AG09319 (cell line): ENCODE measurements at places on chromosomes 6 and 20.

- DNase-seq = no peak
Measured at GRCh38 chr20:15767586-15767985, 805.7 kb downstream of the KIF16B start.

DNA sequence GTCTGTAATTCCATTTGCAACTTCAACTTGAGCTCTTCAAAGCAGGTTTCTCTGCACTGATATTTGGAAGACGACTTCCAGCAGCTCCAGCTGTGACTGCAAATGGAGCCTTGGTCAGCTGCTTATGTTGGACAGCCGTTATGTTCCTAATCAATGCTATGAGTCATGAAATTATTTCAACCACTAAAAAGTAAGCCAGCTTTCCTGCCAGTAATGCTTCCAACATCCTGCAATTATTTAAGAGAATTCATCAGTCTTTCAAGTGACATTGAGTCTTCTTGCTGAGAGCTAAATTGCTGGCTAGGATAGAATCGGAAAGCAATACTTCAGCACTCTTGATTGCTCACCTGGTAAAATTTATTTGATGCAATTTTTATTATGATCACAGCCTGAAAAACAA, 375.7 kb downstream of the MMUT start:
- no peak for DNase-seq

DNA sequence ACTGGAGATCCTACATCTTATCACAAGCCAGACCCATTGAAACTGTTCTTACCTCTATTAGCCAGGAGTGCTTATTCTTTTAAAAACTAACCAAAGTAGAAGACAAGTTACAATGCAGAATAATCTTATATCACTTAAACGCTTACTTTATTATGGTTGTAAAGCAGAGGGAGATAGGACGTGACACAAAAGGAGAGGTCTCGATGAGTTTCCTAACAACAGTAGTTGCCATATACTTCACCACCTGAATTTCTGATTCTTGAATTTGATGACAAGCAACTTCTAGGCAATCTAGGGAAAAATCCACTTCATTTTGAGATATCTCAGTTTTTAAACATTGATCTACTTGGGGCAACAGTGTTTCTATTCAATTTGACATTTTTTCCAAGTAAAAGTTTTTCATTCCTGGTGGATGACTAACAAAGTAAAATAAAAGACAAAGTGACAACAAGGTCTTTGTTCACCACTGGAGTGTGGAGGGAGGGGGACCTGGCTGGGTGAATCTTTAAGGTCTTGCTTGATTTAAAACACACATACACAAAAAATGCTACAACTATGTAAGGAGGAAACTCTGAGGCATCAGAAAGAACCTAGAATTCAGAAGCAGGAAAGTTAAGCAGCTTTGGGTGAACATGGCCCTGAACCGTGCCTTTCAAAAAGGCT, 110.9 kb downstream of the SMLR1 start:
- DNase-seq = no peak

DNA sequence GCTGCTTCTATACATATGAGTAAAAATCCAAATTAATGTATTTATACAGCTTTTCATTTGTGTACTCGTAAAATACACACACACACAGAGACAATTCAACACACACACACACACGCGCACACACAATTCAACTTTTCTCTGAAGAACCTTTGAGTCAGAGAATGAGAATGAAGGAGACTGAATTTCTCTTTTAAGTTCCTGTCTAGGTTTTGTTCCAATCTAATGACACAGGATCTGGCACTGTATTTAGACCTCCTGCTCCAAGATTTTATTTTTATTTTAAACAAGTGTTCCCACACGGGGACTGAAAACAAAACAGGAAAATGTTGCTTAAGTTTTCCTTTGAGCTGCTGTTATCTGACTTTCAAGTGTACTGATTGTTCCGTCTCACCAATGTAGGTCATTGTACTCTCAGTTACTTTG, 250.8 kb downstream of the LAMA2 start:
- DNase-seq = no peak

DNA sequence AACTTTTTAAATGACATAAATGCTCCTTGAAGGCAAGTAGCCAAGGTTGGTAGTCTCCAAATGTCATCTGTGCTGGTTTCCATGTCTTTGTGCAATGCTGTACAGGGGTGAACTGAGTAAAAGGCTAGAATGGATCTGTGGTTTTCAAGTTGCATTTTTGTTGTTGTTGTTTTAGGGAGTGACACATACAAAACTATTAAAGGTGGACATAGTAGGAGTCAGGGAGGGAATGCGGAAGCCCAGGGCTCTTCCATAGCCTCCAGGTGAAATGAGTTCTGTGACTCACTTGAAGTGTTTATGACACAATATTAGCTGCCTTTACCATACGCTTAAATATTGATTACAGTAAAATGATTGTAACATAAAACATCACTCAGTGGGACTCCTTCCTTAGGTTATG, 22.5 kb upstream of the QKI start:
- DNase-seq = no peak

- no peak for DNase-seq
Measured at GRCh38 chr6:121984956-121985355, 414.5 kb upstream of the HSF2 start.

- no peak for DNase-seq
Measured at GRCh38 chr6:44920952-44921491, 407.1 kb upstream of the RUNX2 start.

GRCh38 chr6:150361876-150362275, 6.9 kb upstream of the IYD start:
- no peak for DNase-seq

DNA sequence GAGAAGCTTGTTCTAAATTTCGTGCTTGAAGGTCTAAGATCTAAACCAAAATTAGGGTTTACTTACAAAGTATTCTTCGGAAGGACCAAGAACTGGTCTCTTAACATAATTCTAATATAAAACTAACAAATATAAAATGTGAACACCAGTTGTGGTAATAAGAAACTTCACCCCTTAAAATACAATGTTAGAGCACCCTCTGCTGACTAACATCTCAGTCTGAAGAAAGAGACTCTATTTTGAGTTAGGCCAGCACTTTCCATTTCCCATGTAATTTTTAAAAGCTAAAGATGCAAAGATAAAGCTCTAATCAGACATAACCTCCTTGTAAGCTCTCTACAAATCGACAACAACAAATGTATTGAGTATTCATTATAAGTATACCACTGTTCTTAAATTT, 24.6 kb downstream of the ATG5 start:
- DNase-seq = peak; percentile 31

DNA sequence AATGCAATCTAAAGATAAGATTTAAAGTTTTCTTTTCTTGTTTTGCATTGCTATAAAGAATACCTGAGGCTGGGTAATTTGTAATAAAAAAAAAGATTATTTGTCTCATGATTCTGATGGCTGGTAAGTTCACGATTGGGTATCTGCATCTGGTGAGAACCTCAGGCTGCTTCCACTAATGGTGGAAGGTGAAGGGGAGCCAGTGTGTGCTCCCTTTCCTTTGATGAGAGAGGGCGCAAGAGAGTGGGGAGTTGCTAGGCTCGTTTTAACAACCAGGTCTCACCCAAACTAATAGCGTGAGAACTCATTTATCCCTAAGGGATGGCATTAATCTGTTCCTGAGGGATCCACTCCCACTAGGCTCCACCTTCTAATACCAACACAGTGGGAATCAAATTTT, 353.2 kb downstream of the BTBD3 start:
- DNase-seq = no peak

- DNase-seq = no peak
Measured at GRCh38 chr6:34181908-34182307, 36.0 kb upstream of the GRM4 start.

DNA sequence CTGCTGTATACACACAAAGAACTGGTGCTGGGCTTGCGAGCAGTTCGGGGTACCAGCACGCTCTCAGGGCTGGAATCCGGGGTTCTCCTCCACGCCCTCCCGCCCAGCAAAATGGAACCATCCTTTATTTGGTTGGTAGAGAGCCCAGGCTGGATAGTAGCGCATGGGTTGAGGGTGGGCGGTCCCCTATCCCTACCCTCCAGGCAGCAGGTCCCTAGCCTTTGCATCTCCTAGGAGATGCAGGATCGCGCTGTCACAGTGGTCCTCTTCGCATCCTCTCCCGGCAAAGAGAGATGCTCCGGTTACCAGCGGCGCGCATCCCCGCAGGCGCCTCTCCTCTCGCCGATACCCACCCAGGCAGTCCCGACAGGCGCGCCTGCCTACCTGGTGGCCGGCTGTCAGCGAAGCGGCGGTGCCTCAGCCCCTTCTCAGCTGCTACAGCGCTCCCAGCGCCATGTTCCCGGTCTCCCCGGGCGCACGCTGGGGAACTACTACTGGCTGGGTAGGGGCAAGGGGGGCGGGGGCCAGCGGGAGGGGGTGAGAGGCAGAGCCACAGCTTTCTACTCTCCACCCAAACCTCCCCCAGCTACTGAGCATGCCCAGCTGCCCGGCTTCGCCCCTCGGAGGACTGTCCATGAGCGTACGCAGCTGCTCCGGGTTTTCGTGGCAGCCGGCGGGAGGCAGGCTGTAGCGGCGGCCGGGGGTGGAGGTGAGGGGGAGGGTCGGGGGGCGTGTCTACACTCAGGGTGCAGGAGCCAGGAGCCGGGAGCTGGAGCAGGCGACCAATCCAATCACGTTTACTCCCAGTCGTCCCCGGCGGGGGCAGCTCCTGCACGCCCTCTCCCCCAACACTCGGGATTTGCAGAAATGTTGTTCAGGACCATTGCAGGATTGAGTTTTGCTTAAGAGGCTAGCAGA, at the start of gene PAK5:
Gene PAK5, minus strand, starts transcription at position 699 of the 918 bp plus-strand sequence. CDS start 194,748 bp downstream, outside the sequence.
- no peak for DNase-seq

DNA sequence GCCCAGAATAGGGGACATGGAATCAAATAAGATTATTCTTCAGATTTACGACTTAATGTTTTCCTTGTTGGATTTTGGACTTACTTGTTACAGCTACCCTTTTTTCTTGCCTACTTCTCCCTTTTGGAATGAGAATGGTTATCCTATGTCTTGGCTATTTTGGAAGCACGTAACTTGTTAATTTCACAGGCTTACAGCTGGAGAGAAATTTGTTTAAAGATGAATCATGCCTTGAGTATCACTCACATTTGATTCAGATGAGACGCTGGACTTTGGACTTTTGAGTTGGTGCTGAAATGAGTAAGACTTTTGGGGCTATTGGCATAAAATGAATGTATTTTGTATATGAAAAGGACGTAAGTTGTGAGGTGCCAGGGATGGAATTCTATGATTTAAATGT, 83.3 kb downstream of the SMPDL3A start:
- DNase-seq = no peak

DNA sequence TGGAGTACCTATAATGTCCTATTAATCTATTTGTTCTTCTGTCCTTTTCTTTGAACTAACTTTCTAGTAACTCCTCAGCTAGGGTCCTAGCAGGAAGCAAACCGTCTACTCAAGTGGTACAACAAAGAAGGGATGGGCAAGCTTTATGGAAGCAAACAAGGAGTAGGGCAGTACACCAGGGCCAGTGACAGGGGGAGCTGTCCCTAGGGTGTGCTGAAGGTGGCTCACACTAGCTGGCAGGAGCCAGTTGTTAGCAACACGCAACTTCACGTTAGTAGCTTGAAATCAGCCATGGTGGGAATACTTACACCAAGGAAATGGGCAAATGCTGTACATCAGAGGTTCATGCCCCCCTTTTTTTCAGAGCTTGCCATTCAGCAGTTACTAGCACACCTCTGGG, 74.0 kb upstream of the EYA2 start:
- no peak for DNase-seq

- DNase-seq = no peak
Measured at GRCh38 chr6:50966532-50966931, 147.9 kb downstream of the TFAP2B start.

DNA sequence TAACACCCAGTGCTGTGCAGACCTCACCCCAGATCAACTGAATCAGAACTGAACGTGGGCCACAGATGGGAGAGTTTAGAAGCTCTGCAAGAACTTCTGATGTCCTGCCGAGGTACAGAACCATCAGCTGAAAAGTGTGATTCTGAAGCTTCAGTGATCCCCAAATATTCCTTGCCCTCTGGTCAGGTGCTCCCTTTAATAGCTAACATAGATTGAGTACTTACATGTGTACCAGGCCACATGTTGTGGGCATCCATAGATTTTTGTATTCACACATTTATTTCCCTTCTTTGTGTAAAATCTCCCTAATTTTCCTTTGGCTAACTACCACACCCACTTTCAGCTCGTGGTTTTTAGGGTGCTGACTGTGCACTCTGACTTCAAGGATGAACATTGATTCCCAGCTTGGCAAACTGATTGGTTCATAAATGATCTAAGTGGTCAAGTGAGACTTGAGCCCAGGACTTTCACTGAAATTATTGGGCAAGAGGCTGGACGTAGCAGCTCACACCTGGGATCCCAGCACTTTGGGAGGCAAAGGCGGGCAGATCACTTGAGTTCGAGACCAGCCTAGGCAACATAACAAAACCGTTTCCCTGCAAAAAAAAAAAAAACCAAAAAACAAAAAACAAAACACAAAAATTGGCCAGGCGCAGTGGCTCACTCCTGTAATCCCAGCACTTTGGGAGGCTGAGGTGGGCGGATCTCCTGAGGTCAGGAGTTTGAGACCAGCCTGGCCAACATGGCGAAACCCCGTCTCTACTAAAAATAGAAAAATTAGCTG, 162.2 kb downstream of the BCAS1 start:
- DNase-seq = no peak

- no peak for DNase-seq
Measured at GRCh38 chr6:4902363-4902762, 101.5 kb downstream of the RPP40 start.

- DNase-seq = no peak
Measured at GRCh38 chr20:24797745-24798655, 151.1 kb upstream of the CST7 start.

- no peak for DNase-seq
Measured at GRCh38 chr6:135630789-135631376, 133.3 kb upstream of the AHI1 start.

DNA sequence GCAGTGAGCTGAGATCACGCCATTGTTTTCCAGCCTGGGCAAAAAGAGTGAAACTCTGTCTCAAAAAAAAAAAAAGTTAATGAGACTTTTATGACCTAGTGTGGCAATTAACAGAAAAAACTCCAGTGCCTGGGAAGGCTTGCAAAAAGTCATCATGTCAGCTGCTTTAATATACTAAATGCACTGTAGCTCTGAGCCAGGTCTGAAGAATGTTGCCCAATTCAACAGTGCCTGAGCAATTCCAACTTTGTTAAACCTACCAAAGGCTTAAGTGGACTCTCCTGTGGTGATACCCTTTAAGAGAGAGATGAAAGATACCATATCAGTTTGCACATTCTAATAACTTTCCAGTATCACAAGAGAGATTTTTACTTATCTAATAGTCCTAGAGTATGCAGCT, 6.5 kb upstream of the ROS1 start:
- DNase-seq = no peak

GRCh38 chr6:12608016-12608860, 108.3 kb upstream of the PHACTR1 start:
- DNase-seq = no peak

- no peak for DNase-seq
Measured at GRCh38 chr20:10113746-10114145, 79.0 kb downstream of the ANKEF1 start.
